Sciatic nerve (tissue), 2 donors: ENCODE measurements at places on chromosomes 5 and 9.

DNA sequence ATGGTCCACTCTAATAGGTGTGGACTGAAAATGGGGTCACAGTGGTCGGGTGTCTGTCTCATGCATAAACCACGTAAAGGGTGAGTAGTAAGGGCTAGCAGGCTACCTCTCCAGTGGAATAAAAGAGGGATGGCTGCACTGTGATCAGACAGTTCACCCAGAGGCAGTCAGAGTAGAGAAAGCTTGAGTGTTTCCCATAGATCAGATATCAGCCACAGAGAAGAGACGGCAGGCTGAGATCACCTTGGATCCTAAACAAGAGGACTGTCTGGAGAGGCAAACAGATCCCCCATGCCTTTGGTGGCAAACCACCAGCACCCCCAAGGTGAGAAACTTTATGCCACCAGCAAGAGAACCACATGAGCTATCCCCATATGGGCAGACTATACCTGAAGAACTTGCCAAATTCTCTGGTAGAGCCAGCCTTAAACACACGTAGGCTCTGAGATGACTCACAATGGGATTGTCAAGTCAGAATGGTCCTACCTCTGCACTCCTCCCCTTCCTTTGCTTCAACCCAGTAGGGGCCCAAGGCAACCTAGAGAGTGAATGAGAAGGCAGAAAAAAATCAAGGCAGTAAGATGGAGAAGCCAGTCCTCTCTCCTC is 205.2 kb upstream of the MAP3K1 start:
- DNase-seq: no peak

GRCh38 chr9:97747201-97747965 is 50.2 kb upstream of the XPA start:
- no peak for DNase-seq

DNA sequence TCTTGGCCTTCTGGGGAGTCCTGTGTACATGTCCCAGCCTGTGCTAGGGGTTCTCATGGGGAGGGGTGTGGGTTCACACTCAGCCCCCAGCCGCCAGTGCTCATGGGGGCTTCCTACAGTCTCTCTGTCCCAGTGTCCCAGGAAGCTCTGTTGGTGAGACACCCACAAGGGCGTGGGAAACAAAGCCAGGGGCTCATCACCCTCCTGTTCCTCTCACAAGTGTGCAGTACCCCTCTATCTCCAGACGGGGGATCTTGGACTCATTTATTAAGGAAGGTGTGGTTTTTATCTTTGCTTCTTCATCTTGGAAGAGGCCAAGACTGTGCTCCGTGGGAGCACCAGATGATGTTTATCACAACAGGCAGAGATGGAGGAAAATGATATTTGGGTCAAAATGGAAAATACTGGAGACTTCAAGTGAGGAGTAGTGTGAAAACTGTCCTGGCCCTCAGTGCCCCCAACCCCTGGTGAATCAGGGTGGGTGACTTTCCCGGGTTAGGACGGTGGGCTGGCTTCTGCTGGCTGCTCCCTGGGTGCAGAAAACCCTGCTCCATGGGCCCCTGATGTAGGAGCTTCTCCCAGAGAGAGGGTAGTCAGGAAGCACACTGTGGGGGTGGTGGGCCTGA is 15.2 kb downstream of the TMEM171 start:
- DNase-seq: no peak

DNA sequence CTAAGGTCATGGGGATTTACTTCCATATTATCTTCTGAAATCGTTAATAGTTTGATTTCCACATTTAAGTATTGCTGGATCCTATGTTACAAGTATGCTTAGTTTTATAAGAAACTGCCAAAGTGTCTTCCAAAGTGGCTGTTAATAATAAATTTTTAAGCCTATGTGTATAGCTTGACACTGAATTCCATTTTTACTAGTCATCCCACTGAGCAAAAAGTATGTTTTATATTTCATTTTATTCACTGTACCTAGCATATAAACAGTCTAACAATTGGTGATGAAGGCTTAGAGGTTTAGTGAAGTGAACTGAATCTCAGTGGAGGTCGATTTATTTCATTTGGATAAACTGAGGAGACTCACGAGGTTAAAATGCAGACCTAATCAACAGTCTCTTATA is 174.6 kb downstream of the ADAMTS6 start:
- no peak for DNase-seq

GRCh38 chr9:12988258-12988657 is 213.4 kb downstream of the LURAP1L start:
- DNase-seq: no peak

- DNase-seq: peak; percentile 63
Observed at GRCh38 chr9:22446950-22447617, 460 bp downstream of the DMRTA1 start.

DNA sequence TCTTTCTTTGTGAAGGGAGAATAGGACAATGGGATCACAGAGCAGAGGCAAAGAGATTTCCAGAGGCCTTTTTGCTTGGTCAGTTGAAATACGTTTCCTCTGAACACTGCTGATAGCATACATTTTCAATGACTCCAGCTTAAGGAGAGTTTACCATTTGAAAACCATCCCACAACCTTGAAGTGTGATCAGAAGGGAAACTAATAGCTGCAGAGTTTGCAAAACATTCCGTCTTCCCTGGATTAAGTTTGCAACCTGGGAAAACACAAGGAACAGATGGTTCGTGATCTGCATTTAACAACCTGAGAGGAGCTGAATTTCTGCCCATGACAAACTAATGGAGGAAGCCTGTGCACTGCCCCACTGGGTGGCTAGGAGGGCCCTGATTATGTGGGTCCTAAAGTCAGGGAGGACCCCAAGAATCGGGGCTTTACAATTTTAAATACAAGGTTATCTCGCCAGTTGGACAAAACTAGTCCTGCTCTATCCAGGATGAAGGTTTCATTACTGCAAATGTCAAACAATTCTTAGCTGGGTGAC is 35.6 kb downstream of the MTX3 start:
- DNase-seq: no peak

GRCh38 chr9:113352411-113352810 is 3.1 kb downstream of the BSPRY start:
- no peak for DNase-seq

DNA sequence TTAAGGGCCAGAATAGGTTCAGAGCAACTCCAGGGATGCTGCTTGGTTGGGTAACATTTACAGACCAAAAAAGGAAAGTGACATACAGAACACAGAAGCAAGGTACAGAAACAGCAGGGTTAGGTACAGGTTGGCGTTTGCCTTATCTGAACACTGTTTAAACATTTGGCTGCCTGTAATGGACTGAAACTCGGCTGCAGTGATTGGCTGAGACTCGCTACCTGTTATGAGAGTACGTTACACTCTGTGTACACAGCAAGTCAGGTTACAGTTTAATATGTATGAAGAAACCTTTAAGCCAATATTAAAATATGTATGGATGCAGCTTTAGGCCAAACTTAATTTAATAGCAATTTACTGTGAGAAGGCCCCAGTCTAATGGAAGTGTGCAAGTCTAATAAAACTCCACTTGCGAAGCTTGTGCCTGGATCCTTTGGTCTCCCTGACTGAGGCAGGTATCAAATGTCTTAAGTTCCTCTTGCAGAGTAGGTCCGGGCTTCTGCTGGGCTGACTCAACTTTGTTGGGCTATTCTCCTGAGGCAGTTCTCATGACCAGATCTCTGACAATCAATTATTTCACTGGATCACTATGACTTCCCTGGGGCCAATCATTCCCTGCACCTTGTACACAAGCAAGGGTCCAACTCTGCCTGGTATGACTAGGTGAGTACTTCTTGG is 204.9 kb downstream of the ZNF462 start:
- DNase-seq: no peak

DNA sequence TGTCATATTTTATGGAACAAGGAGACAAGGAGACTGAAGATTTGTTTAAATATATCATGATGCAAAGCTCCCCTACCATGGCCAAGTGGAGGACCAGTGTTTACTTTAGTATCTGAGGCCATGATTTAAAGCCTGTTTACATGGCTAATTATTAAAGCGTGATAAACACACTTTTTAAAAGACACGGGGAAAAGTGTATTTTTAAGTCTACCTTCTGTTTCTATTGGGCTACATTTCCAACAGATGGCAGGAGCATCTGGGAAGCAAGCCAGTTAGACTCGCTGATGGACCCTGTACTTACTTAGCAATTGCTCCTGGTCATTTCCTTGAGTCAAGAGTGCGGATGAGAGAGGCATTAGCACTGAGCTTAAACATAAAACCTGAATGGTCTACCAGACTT is 480.3 kb upstream of the SEMA6A start:
- no peak for DNase-seq

- peak; percentile 59 for DNase-seq
Observed at GRCh38 chr5:1524799-1525623, 1.3 kb upstream of the LPCAT1 start.
